ENCODE measurements at places on chromosomes 7 and 10. TPM values are rescaled to one million over a fixed set of nuclear protein-coding genes. Genes with fewer than 3 reads are reported as not detected.

The CASP2 gene
- 42.3 TPM for total RNA-seq

The ADIRF gene
- 790 TPM for total RNA-seq

The GRM3 gene
- not detected for total RNA-seq

The SPAM1 gene
- not detected for total RNA-seq

The ZNF425 gene
- total RNA-seq = 3.0 TPM

The CALCR gene
- total RNA-seq = 0.16 TPM

The TRPV5 gene
- total RNA-seq = not detected

The DRGX gene
- total RNA-seq = not detected

All from ureter (tissue), 1 donor.